ENCODE measurements at places on chromosomes 3 and 15. TPM values are rescaled to one million over a fixed set of nuclear protein-coding genes. Genes with fewer than 3 reads are reported as not detected.

LMAN1L gene
- not detected for total RNA-seq

GRAMD2A gene
- total RNA-seq, result 0.09 TPM

ZPLD1 gene
- under 0.01 TPM for total RNA-seq

IMPG2 gene
- total RNA-seq, result 0.86 TPM

HYAL1 gene
- total RNA-seq, result 2.7 TPM

MYL3 gene
- total RNA-seq, result 0.09 TPM

SERINC4 gene
- not detected for total RNA-seq

MAP6D1 gene
- 0.52 TPM for total RNA-seq

CACNA2D3 gene
- not detected for total RNA-seq

ATP8B4 gene
- total RNA-seq, result 29.4 TPM

GOLGA8R gene
- 2.7 TPM for total RNA-seq

GNAT1 gene
- total RNA-seq, result not detected

ECE2 gene
- total RNA-seq, result not detected

FGD5 gene
- total RNA-seq, result 0.16 TPM

C3orf85 gene
- total RNA-seq, result not detected

CHAC1 gene
- total RNA-seq, result 4.4 TPM

CHRNA7 gene
- total RNA-seq, result 0.47 TPM

GPR176 gene
- total RNA-seq, result 58.8 TPM

Data from bronchial smooth muscle cell (primary cell).